NCI-H69 (cell line): ENCODE measurements at places on chromosomes 2 and 18.

- DNase-seq, result no peak
Measured at GRCh38 chr2:3536682-3537632, 17.6 kb upstream of the ADI1 start.

DNA sequence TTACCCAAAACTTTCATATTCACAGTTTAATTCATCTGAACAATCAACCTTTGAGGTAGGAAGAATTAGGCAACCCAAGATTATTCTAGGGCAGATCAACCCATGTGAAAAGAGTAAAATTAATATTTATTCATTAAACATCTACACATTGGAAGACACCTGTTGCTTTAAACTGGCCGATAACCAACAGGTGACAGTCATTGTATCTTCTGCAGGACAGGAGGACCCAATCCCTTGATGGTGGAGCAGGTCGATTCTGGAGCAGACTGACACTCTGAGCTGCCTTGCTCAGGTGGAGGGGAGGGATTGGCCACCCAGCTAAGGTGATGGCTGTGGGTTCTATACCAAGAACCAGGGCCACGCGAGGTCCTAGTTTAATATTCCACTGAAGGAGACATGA, 230.3 kb downstream of the OSR1 start:
- DNase-seq, result no peak

GRCh38 chr2:208256192-208256782, 1.4 kb upstream of the IDH1 start:
- DNase-seq, result peak; percentile 2

DNA sequence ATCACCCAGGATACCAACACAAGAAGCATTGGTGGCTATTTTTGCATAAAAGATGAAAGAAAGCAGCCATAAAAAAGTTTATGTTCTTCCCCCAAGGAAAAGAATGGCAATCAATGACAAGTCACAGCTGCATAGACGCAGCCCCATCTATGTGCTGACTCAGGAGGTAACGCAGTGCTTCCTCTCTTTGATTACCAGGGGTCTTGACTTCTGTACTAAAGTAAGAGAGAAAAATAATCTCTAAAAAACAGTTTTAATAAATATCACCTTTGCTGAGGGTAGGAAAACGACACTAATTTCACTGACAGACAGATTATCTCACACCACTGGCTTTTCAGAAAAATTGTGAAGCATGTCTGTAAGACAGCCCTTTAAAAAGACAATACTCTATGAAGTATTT, 33.9 kb upstream of the EVA1A start:
- DNase-seq, result peak; percentile 3

DNA sequence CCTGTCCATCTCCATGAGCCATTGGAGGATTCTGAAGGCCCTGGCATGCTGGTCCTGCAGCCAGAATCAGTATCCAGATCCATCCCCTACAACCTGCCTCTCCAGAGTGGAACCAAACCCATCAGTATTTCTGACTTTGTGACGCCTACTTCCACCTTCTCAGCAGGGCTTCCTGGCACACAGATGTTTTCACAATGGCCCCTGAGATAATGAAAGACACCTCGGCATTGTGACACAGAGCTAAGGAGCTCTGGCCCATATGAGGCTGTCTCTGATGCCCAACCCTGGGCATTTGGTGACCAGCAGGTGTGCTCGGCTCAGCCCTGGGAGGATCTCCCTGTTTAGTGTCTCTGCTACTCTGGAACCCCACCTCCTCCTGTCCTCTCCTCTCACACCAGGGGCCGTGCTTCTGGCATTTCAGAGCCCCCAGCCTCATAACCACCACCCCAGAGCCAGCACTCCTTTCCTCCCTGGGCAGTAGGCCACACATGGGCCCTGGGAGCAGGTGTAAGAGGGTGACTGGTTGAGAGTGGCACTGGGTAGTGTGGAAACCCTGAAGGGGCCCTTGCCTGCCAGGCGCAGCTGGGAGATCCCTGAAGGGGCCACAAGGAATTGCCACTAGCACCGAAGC, 38.2 kb downstream of the FOSL2 start:
- DNase-seq, result peak; percentile 32

GRCh38 chr2:130307850-130308249, 34.8 kb upstream of the IMP4 start:
- no peak for DNase-seq

GRCh38 chr2:151071382-151071781, 190.3 kb downstream of the RBM43 start:
- DNase-seq, result peak; percentile 4

DNA sequence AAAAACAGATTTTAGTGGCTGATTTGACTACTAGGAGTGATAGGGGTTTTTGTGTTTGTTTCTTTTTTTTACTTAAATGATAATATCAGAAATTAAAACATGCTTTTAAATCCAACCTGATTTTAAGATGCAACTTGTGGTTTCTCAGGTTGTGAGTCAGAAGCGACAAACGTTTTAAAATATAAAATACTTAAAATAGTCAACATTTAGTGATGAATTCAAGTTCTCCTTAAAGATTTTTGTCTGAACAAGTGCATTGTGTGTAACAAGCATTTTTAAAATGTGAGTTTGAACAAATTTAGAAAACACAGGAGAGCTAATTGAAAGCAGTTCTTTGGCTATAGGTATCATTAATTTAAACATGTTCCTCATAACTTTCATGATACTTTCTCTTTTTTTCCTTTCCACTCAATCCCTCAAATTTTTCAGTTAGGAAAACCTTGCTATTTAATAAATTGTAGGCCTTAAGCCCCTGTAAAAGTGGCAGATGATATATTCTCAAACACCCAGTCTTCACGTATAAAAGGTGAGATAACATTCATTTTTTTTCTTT, 3.6 kb downstream of the TBR1 start:
- no peak for DNase-seq
